Activated T-cell treated with anti-CD3 and anti-CD28 coated beads, Interleukin-2, amount 50 U/mL, for 1 hour (primary cell): ENCODE measurements at places on chromosomes 2 and 18.
A peak's percentile ranks its signal among the peaks of the same experiment; 100 is the strongest.

- no peak for DNase-seq
These were observed 73.8 kb downstream of the KLF7 start for GRCh38 chr2:207091928-207092327.

DNA sequence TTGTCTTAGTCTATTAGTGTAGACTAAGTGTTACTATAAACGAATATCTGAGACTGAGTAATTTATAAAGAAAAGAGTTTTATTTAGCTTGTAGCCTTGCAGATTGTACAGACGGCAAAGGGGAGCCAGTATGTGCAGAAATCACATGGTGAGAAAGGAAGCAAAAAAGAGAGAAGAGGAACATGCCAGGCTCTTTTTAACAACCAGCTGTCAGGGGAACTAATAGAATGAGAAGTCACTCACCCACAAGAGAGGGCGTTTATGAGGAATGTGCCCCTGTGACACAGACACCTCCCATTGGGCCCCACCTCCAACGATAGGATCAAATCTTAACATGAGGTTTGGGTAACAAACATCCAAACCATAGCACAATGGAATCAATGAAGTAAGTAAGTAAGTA is 20.6 kb upstream of the ZNF804A start:
- DNase-seq = no peak

- DNase-seq = no peak
These were observed 107.9 kb upstream of the GPC1 start for GRCh38 chr2:240327566-240327965.

DNA sequence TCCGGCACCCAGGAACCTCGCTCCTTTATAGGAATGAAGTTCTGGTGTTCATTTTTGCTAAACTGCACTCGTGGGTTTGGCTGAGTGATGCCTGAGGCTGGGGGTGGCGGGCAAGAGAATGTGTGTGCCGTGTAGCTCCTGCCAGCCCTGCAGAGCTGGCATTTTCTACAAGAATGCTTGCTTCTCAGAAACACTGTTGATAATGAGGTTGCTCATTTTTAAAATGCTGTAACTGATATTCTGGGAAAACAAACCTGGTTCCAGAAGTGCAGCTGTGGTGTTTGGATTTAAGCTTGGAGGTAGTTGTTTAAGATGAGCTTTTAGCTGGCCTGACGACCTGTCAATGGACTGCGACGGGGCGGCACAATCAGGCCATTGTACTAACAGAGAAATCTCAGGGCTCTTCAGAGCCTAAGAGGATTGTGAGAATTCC is 511.9 kb upstream of the TNP1 start:
- no peak for DNase-seq

DNA sequence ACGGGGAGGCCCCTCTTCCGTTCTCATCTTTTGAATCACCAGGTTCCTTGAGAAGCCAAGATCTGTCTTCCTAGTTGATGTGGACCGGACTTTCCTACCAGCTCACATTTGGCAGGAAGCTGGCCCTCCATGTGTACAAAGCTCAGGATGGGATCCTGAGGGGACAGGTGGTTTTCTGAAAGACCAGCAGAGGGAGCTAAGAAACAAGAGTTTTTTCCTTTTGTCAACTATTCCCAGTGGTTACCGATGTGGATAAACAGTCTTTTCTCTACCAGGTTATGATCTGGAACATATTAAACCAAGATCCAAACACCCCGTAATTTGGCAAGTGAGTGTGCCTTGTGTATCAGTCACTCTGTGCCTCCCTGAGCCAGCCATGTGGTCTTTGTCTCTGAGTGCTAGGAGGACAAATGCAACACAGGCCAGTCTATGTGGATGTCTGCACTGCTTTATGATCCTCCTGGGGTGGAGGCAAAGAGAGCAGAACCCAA is 25.1 kb upstream of the ARHGAP25 start:
- no peak for DNase-seq

DNA sequence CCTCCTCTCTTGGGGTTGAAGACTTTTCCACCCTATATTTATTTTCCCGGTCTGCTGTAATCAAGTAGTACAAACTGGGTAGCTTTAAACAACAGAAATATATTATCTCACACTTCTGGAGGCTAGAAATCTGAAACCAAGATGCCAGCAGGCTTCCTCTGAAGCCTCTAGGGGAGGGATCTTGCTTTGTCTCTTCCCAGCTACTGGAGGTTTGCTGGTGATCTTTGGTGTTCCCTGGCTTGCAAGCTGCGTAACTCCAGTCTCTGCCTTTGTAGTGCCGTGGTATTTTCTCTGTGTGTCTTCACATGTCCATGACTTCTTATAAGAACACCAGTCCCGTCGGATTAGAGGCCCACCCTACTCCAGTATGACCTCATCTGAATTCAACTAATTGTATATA is 44.4 kb downstream of the MYO3B start:
- DNase-seq = no peak

DNA sequence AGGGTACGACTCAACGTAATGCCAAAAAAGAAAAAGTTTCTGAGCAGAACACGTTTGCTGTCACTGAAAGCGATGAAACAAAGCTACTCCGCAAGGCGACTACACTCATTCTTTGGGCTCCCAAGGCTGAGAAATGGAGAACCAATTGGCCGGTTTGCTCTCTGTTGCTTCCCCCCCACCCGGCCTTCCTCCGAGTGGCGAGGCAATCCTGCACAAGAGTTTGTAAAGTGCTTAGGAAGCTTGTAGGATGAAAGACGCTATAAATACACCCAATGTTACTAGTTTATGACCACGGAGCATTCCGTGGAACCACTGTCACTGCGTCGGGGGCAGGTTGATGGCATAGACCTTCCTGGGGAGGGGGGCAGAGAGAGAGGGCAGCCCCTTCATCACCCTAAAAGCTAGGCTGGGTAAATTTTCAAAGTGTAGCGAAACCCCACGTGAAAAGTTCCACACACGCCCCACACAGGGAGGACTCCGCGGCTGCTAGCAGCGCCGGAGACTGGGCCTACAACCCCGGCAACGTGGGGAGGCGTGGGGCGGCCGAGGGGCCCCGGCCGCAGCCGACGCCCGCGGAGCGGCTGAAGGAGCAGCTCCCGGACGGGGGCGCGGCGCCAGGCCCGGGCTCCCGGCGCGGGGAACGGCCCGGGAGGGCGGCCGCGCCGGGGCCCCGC is 915 bp downstream of the CUL3 start:
- DNase-seq = peak; percentile 40

DNA sequence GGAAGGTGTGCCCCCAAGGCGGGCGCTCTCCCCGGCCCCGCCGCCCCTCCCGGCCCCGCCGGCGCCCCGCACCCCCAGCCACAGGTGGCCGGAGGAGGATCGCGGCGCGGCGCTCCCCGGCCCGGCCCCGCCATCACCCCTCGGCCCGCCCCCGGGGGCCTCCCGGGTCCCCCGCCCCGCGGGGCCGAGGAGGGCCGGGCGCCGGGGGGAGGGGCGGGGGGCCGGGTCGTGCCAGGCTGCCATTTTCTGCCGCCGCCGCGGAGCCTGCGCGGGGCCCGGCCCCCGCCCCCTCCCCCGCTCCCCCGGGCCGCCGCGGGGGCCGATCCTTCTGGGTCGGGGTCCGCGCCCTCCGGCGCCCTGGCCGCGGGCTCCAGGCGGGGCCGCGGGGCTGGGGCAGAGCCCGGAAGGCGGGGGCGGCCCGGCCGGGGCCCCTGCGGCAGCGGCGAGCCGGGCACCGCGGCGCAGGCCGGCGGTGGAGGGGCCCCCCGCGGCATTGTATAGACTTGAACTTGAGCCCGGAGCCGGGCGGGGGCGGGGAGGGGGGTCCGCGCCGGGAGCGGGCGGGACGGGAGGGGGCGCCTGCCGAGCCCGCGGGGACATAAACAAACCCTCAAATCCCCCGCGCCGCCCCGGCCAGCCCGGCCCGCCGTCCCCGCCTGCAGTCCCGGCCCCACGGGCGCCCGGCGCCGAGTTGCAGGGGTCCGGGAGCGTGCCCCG is 556 bp downstream of the DNMT3A start:
- DNase-seq = peak; percentile 56

DNA sequence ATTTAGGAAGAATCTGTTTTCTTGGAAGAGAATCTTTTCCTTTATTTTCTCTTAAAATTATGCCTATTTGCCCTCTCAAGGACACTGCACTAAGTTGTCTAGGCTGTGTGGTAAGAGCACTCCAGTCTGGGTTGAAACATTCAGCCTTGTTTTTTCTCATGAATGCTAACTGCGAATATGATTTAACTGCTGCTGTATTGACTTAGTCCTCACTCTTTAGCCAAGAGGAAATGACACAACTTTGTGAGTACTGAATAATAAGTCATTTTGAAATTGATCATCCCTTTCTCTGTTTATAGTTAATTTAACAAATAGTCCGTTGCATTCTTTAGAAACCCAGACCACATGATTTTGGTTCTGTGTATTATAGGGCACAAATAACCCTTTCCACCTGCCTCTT is 4.5 kb upstream of the RND3 start:
- no peak for DNase-seq

GRCh38 chr2:171160956-171161740 is 455 bp upstream of the TLK1 start:
- no peak for DNase-seq

DNA sequence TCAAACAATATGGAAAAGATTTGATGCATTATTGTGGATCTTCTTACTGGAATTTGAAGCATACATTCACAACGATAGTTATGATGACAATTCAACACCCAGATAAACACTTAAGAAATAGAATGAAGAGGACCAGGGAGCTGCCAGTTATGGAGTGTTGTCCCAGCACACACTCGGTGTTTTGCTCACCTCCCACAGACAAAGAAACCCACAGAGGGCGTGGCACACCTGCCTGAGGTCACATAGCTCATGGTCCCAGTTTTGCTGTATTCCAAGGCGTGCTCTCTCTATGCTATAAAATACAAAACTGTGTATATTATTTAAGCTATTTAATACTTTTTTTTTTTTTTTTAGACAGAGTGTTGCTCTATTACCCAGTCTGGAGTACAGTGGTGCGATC is 31.1 kb downstream of the EFR3B start:
- no peak for DNase-seq

DNA sequence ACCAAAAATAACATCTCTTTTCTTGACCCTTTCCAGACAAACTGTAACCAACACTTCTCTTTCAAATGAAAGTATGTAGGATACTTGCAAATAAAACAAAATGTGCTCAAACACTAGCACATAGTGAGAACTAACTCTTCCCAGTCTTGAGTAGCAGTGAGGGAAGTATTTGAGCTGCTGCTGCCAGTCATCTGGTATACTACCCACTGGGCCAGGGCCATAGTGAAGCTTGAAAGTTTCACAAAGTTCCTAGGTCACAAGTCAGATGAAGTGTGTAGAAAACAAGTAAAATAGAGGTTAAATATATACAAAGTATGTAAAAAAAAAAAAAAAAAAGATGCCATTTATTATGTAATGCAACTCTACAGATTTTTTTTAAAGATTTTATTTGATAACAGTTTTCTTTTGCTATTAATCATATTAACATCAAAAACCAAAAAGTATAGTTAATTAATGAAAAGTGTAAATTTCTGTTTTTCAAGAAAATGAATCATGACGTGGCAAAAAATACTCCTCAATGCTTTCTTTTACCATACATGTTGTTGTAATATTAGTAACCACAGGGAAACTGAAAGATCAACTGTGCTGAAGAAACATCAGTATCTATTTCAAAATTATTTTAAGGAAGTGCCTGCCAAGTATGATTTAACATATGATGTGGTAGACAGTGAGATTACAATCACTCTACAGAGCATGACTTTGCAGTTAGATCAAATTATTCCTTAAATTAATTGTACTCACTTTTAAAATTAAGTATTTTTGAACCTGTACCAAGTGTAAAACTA is 21.6 kb upstream of the TRIB2 start:
- no peak for DNase-seq

- no peak for DNase-seq
These were observed 23.9 kb downstream of the TACR1 start for GRCh38 chr2:75175456-75175855.

DNA sequence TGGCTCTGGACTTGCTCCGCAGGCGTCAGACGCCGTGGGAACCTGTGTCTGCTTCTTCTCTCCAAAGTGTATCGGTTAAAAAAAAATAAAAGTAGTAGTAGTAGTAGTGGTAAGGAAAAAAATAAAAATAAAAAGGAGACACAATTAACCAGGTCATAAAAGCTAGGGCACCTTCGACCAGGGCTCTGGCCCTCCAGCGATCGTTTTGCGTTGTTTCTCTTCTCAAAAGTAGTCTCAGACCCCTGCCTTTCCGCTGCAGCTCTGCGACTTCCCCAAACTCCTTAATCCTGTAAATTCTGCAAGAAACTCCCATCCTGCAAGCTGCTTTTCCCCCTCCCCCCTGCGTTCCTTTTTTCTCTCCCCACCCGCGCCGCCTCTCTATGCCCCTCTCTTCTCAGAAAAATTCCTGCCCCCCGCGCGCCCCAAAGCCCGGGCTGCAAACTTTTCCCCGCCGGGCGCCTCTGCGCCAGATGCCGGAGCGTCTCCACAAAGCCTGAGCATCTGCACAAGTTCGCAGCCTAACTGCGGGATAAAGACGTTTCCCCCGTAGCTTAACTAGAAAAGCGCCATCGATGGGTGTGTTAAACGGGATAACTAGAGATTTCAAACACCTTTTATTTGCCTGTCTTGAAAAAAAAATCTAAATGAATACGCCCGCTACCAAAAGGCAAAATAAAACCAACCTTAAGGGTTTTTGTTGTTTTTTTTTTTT is 1.8 kb upstream of the SALL3 start:
- DNase-seq = no peak

GRCh38 chr18:63213331-63213900 is 106.2 kb downstream of the BCL2 start:
- DNase-seq = no peak

- DNase-seq = no peak
These were observed 255.9 kb upstream of the ERBB4 start for GRCh38 chr2:212794471-212794870.

- no peak for DNase-seq
These were observed 1056.7 kb upstream of the FANCL start for GRCh38 chr2:59297816-59298215.

- DNase-seq = peak; percentile 66
These were observed at the start of gene MSL3B for GRCh38 chr2:233867993-233868532. TSS of gene MSL3B (minus strand) at chr2:233868386.

DNA sequence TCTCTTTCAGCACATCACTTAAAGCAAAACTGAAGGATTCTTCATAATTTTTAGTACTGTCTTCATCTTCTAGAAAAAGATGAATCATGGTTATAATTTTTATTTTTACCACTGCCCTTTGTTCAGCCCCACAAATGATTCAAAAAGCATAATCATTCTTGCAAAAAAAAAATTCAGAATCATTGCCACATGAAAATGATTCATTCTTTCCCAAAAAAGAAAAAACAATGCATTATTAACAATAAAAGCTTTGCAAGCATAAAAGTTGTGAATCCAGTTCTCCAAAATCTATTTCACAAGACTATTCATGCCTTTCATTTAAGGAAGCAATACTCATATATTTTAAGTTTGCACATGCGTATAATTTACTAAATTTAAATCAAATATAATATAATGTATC is 204.8 kb downstream of the RBM43 start:
- DNase-seq = no peak

GRCh38 chr18:731185-731584 is 18.8 kb upstream of the ENOSF1 start:
- no peak for DNase-seq
